ENCODE measurements at places on chromosomes 16 and 17.

GRCh38 chr16:70410734-70411133 is 28.2 kb downstream of the ST3GAL2 start:
- no peak for DNase-seq

DNA sequence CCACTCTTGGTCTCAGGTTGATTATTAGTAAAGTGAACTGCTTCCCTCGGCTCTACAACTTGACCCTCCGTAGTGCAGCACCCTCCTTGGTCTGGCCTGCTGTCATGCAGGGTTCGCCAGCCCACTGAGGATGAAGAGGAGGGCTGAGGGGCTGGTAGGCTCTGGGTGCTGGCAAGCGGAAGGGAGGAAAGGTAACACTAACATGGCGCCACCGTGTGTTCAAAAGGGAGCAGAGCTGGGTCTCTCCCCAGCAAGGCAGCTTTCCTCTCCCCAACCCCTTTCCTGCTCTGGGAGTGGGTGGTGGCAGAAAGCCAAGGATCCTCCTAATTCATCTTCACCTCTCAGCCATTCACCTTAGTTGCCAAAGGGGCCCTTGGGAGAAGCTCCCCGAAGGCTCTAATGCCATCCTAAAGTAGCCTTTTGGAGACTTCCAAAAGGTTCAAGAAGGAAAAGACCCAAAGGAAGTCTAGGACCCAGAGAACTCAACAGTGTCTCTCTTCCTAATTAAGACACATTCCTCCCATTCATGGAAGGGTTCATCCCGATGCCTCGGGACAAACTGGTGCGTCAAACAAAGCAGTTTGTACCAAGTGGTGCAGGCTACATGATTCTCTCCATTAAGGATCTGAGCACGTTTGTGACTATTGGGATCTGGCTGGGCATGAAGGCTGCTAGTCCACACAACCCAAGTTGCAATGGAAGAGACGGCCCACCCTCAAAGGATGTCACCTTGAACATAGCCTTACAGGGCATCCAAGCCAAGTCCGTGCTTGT is 90.8 kb upstream of the TOB1 start:
- no peak for DNase-seq

GRCh38 chr17:28211811-28212210 is 107.2 kb upstream of the TMEM97 start:
- no peak for DNase-seq

GRCh38 chr17:79740413-79740812 is 9.7 kb downstream of the ENPP7 start:
- DNase-seq: no peak

DNA sequence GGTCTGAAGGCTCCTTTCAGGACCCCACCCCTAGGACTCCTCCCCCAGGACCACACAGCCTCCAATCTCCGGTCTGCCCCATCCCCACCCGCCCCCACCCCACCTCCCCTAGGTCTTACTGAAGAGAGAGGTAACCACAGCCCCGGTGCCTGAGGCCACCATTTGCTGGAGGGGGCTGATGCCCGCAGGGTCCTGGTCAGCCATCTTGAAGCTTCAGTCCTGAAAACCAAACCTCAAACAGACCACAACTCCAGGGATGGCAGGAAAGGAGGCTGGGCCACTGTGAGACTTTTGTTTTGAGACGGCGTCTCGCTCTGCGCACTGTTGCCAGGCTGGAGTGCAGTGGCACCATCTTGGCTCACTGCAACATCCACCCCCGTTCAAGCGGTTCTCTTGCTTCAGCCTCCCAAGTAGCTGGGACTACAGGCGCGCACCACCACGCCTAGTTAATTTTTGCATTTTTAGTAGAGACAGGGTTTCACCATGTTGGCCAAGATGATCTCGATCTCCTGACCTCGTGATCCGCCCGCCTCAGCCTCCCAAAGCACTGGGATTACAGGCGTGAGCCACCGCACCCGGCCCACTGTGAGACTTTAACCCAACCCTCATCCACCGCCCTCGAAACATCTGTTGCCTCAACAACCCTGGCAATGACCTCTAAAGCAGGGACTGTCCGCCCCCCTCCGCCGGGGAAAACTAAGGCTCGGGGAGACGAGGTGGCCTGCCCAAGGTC is 1.1 kb downstream of the SLC25A39 start:
- no peak for DNase-seq

- DNase-seq: no peak
Measured at GRCh38 chr17:35083071-35083470, 19.6 kb upstream of the RFFL start.

GRCh38 chr16:30509081-30509765 is 17.1 kb downstream of the ZNF768 start:
- DNase-seq: no peak

DNA sequence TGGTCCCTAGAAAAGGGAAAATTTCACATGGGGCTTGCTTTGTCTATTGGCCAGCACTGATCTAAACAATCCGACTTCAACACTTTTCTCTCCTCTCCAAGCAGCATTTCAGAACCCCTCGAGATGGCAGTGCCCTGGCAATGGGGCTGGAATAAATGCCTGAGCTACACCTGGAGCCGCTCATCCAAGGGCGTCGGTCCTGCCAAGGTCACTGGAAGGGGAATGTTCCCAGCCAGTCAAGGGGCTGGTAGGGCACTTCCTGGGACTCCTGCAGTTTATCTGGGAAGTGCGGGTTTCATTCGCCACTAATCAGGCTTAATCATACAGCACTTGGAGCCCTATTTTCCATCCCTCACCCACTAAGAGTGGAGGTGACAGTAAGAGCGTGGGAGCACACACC is 17.1 kb downstream of the MEAK7 start:
- DNase-seq: no peak

DNA sequence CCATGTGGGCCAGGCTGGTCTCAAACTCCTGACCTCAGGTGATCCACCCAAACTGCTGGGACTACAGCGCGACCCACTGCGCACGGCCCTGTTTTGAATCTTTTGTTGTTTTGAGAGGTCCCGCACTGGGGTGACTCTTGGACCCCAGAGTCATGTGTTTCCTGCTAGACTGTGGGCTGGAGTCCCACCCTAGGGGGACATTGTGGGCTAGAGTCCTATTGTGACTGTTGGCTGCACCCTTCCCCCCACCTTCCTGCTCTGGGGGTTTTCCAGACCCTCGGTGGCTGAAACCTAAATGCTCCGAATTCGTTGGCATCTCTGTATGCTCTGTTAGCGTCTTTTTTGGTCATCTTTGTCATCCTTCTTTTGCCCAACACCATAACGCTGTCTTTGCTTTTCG is 16.0 kb downstream of the NUPR1 start:
- DNase-seq: no peak

DNA sequence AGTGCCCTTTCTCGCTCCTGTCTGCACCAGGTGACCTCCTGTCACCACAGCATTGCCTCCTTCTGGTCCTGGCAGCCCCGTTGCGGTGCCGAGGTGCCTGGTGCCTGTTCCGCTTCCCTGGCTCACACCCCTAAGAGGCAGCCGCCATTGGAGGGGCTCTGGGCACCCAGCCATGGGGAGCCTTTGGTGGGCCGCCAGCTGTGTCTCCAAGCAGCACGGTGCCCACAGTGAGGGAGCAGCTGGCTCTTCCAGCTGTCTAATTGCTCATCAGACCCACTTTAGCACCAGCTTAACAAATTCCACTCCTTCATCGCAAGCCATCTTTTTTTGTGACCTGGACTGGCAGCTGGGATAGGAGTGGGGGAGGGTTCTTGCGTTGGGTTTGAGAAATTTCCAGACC is 276.1 kb downstream of the SNX29 start:
- DNase-seq: no peak
